MM.1S (cell line): ENCODE measurements at places on chromosomes 4 and X.
A peak's percentile ranks its signal among the peaks of the same experiment; 100 is the strongest.

DNA sequence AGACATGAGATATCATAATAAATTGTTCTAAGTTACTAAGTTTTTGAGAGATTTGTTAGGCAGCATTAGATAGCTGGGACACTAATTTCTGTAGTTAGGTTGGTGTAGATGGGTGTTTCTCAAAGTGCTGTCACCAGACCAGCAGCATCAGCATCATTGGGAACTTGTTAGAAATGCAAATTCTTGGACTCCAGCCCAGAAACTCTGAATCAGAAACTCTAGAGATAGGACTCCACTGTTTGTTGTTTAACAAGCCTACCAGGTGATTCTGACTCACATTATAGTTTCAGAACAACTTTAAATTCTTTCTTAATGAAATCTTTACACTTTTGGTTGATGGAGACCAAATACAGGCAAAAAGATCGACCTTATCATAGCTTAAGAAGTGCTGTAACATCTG is 173.7 kb downstream of the PABPC4L start:
- DNase-seq = peak; percentile 23

- no peak for DNase-seq
These were observed 19.5 kb downstream of the EFNB1 start for GRCh38 chrX:68848189-68848940.

DNA sequence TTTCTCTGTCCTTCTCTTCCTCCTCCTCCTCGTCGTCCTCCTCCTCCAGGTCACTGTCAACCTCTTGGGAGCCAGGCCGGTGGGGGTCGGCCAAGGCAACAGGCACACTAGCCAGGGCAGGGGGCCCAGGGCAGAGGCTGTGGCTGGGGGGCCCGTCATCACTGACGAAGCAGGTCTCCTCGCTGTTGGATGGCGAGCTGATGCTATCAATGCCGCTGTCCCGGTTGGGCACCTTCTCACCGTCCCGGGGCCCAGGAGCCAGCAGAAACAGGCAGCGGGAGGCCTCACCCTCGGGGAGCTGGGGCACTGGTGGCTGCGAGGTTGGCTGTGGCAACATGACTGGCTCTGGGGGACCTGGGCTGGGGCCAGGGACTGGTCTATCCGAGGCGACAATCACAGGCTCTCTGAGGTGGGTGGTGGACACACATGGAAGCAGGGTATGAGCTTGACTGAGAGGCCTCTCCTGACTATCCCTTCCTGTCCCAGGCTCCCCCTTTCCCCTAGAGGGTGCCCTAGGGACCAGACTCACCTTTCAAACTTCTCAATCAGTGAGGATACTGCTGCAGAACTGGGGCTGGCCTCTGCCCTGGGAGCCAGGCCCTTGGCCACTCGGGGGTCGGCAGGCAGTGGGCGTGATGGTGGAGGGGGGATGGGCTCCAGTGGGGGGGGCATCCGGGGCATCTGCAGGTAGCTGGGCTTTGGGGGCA is 25.8 kb downstream of the FGD1 start:
- DNase-seq = no peak

- DNase-seq = no peak
These were observed 24.5 kb upstream of the CXCL3 start for GRCh38 chr4:74062953-74063352.

DNA sequence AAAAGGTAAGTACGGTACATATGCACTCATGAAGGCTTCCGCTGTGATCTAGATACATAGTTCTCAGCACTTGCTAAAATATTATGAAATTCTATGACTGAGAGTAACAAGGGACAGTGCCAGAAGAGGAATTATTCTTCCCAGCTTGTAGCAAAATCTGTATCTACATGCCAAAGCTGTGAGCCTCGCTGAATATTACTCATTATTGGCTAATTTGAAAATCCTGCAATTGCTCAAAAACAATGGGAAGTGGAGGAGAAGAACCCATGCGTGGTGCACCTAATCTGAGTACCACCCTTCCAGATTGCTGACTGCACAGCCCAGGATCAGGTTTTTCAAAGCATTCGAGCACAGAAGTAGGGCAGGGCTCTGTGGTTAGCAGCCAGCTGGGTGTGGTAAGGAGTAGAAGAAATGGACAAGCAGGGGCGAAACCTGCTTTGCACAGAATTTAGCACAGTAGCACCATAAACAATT is 17.4 kb upstream of the PDCL2 start:
- peak; percentile 25 for DNase-seq
